ENCODE measurements at places on chromosomes 11 and 22.

GRCh38 chr22:48354096-48354495 is 1473.6 kb downstream of the BRD1 start:
- DNase-seq = no peak

DNA sequence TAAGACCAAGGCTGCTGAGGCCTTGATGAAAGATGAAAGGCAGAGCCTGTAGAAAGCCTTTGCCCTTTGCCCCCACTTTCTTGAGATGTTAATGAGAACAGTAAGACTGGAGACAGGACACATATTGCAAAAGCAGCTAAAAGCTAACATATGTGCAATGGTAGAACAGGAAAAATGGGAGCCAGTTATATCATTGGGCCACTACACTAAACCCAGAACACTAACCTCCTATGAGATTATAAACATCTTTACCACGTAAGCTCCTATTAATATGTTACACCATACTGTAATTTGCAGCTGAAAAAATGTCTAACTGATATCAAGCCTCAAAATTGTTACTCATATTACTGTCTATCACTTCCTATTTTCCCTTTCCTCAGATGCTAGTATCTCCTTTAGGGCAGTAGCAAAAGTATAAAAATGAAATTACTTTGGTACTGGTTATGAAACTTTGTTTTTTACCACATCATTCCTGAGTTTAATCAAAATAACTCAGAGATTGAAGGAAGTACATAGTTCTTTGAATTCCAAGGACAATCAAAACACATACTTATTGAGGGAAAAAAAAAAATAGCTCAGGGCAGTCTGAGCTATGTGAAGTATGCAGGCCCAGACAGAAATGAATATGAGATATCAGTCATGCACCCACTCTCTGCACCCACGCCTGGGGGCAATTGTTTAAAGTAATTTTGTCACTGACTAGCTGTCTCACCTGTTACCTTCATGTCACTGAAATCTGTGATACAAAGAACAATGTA is 9.1 kb downstream of the HPS5 start:
- DNase-seq = no peak

- DNase-seq = no peak
Measured at GRCh38 chr11:63829823-63830489, 9.0 kb upstream of the MARK2 start.

GRCh38 chr11:7272373-7272772 is 20.7 kb downstream of the SYT9 start:
- DNase-seq = no peak

- no peak for DNase-seq
Measured at GRCh38 chr11:111538407-111539114, 2.0 kb upstream of the LAYN start.

- no peak for DNase-seq
Measured at GRCh38 chr11:11582011-11582701, 39.6 kb downstream of the GALNT18 start.

DNA sequence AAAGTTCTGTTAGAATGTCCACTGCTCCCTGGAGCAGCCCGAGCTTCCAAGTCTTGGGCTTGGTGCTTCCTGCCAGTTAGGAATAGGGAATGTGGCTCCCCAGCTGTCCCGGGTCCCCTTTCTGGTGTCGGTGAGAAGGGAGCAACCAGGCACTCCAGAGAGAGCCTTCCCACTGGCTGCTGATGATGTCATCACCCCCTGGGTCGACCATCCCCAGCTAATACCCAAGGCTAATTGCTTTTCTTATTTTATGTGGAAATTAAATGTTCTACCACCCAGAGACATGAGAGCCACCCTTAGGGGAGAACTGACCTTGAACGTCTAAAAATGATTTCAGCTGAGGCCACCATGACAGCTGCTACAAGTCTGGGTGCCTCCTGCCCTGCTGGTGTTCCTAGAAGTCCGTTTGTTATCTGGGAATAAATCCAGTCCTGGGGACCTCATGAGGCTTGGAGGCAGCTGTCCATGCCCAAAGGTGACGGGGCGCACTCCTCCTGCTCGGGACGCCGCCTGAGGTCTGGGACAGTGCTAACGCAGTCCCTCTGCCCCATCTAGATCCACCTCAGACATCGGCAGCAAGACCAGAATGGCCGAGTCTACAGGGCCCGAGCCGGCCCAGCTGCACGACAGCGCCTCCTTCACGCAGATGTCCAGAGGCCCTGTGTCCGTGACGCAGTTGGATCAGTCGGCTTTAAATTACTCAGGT is 42.3 kb downstream of the C11orf91 start:
- no peak for DNase-seq

- no peak for DNase-seq
Measured at GRCh38 chr22:26845021-26845743, 187.8 kb downstream of the MIAT start.

DNA sequence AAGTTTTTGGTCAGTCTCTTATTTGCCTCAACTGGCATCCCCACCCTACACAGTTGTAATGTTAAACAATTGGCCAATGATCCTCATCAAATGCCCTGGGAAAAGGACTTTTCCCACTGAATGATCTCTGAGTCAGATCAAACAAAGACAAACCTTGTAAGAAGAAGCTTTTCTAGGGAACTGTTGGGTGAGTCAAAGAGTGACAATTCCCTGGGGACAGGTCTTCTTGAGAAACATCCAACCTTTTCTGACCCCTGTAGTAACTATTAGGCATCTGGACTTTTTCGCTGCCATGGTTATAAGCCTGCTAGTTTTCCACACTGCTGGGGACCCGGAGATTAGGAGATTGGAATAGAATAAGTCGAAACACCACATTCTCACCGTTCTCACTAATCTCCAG is 789.8 kb upstream of the API5 start:
- no peak for DNase-seq

DNA sequence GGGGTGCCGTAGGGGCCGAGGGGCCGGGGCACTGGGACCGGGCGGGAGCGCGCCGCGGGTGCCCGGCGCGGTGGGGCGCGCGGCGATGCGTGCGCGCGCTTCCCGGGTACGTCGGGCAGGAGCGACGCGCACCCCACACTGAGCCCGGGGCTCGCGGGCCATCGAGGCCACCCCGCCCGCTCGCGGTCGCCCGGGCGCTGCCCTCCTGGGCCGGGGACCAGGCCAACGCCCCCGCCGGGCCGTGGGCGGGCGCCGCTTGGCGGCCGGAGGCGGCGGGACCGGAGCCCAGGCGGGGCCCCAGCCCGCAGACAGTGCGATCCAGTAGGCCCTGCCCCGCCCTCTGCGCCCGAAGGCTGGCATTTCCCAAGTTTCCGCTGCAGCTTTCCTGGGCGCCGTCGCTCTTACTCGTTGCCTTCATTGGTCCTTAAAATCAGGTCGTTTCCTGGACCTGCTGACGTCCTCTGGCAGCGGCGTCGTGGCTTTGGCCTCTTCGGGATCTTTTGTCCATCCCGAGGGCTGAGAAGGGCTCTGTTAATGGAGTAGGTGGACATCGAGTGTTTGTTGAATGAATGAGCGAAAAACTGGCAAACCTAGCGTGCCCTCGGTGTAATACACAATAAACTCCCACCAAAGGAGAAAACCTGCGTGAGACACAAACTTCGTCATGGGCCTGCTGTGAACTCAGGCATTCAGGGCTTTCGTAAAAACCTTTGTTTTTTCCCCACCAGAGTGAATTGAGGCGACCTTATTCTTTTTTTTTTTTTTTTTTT is 638 bp downstream of the PARVA start:
- DNase-seq = no peak

GRCh38 chr11:108620958-108621772 is 27.6 kb upstream of the EXPH5 start:
- DNase-seq = no peak

- DNase-seq = no peak
Measured at GRCh38 chr11:97743205-97743742, 1277.5 kb upstream of the CNTN5 start.

GRCh38 chr11:78935398-78936068 is 360.9 kb upstream of the NARS2 start:
- DNase-seq = no peak

DNA sequence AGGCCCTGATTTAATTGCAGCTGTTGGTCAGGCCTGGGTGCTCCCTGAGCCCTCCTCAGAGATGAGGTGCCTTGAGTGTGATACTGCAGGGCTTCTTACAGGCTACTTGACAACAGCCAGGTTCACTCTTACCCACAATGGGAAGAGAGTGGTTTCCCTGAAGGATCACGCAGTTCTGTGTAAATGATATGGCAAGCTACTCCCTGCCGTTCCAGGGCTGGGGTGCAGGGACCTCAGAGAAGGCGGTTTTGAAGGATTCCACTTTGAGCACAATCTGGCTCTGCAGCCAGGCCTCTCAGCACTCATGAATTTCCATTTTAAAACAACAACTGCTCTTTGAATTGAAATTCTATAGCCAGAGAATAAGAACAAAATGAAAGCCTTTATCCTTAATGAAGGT is 92.9 kb downstream of the SLC17A6 start:
- DNase-seq = no peak

GRCh38 chr11:121716060-121716459 is 263.3 kb upstream of the SORL1-AS1 start:
- no peak for DNase-seq

Measured in activated T-cell treated with anti-CD3 and anti-CD28 coated beads for 1 hour (primary cell).